ENCODE measurements at places on chromosomes 4 and X. TPM values are rescaled to one million over a fixed set of nuclear protein-coding genes. Genes with fewer than 3 reads are reported as not detected.

- DNase-seq = no peak
Observed at GRCh38 chr4:96407225-96407624, 567.3 kb downstream of the PDHA2 start.

CPE gene
- 383 TPM for total RNA-seq

DNA sequence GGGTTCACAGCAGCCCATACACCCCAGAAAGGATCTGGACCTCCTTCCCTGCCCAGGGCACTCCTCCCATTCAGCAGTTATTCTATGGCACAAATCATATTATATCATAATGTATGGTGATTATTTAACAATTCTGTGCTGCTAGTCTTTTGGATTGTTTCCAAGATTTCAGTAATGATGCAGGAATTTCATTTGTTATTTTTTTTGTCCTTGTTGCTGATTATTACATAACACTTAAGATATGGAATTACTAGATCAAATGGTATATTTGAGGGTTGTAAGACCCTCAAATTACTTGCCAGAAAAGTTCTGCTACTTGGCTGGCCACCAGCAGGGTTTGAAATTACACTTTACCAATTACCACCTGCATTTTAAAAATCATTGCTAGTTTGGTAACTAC, 36.4 kb downstream of the QDPR start:
- no peak for DNase-seq

- DNase-seq = no peak
Observed at GRCh38 chr4:168867128-168867527, 142.9 kb downstream of the CBR4 start.

DNA sequence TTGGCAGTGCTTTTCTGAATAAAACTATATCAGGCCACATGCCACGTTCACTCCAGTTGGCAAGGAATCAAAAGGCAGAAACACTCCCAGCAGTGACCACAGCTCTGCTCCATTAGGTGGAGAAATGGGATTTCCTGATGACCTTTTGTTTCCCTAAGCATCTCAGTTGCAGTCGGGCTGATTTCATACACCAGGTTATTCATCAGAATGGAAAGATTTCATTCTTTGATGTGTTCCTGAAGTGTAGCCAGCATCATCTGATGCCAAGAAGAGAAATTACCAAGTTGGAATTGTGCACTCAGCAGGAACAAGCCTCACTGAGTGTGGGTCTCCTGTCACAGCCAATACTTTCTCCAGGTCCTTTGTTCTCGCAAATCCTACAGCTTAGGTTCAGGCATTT, 193.7 kb downstream of the SPATA18 start:
- DNase-seq = no peak

DNA sequence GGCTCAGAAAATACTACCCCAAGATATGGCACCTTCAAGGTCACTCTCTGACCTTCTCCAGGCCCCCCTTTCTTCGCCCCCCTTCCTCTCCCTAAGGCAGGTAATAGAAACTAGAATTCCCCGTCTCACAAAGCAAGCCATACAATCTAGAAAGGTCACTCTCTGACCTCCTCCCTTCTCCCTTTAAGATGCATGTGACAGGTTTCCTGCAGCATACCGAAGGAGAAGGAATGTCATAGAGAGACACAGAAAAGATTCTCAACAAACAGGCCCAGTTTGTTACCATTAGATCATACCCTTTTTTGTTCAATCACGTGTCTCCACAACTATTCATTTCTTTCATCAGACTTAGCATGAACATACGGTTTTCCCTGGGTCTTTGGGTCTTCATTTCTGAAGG, 51.2 kb upstream of the RBMXL3 start:
- DNase-seq = no peak

DNA sequence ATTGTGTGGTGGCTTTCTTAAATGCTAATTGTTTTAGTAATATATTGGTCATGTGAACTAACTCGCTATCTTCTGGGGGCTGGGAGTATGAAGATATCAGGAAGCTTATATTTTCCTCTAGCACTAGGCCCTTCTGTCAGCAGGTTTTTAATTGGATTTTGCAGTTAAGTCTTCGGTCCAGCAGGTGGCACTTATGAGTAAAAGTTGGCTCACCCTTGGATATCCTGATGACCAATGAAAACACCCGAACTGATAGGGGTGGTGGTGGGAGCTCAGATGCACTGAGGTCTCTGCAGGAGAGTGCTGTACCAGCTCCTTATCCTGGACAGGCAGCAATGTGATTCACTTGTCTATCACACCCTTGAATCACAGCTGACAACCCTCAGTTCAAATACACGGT, 1365.8 kb upstream of the DIAPH2 start:
- no peak for DNase-seq

NUP54 gene
- total RNA-seq = 32.9 TPM

DNA sequence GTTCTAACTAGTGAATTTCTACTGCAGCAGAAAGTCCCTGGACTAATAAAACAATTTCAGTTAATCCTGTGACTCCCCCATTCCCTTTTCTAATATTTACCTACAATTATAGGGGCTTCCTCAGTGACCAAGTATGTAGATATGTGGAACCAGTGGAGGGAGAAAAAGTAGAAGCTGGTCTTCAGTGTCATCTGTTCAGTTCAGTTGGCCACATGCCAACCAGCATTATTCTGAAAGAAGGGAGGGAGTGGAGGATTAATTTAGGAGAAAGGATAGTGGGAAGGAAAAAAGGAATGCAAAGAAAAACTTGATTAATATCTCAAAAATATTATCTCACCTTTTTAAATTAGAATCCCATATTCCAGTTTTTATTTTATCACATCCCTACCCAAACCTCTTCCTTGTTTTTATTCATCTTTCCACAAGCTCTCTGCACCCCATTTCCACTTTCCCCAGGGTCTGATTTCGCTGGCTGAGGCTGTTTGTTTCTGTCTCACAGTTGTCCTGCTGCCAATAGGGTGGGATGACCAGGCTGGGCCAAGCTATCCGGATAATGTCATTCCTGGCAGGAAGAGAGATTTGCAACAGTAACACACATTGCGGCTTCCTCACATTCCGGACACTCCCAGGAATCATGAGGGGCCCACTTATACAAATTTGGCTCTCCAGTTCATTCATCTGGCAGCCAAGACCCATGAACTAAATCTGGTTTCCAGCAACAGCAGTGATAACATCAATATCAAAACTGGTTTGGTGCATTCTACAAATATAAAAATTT, 24.6 kb upstream of the ANTXR2 start:
- DNase-seq = no peak

DNA sequence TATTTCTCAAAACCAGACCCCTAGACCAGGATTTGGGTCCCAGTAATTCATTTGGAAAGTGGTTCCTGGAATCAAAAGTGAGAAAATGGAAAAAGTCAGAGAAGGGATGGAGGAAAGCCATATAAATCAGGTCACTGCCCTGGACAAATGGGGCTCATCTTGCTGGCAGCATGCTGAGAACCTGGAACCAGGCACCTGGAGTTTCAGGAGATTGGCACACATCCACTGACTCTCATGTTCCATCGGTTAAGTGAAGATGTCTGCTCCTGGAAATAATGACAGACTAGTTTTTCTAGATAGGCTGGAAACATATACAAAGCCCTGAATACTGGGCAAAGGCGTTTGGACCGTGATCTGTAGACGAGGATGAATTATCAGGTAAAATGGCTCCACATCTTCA, 163.6 kb upstream of the HS3ST1 start:
- DNase-seq = no peak

AFF2 gene
- 10.5 TPM for total RNA-seq

DNA sequence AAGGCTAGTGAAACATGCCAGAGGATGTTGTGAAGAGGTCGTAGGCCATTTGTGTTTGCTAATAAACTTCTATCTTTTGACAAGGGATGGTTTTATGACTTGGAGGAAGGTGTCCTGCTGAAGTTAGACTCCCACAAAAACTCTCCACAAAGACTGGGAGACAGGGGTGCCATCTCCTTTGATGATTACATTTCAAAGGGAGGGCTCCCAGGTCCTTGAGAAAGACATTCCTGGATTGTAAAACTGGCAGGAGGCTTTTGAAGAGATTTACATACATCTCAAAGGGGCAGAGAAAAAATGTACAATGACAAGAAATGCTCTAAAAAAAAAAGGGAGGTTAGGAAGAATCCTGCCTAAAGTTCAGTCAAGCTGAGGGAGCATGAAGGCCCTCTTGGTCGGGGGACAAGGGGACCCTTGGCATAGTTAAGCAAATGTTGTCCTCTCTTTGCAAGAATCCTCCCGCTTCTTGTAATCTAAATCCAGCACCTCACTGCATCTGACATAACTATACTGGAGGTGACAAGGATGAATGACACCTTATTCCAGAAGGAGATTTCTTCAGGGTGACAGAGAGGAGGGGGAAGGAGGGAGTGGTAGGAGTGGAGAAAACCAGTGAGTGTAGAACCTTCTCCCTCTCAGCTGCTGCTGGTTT, 41.1 kb upstream of the MGST2 start:
- DNase-seq = no peak

DNA sequence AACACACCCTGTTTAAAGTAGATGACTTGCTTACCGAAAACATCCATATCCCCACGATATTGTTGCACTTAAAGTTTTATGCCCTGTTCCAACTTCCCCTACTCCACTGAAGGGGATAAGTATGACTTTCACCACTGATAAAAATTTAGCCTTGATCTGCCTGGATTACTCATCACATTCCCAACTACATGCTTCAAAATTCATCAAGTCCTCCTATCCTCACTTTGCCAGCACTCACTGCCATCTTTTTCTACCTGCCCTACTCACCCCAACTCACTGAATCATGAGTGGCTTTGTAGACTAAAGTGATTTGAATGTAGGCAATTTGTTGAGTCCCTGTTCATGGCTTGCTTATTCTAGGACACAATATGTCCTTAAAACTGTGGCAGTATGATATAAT, 12.2 kb upstream of the GPRIN3 start:
- DNase-seq = no peak

DNA sequence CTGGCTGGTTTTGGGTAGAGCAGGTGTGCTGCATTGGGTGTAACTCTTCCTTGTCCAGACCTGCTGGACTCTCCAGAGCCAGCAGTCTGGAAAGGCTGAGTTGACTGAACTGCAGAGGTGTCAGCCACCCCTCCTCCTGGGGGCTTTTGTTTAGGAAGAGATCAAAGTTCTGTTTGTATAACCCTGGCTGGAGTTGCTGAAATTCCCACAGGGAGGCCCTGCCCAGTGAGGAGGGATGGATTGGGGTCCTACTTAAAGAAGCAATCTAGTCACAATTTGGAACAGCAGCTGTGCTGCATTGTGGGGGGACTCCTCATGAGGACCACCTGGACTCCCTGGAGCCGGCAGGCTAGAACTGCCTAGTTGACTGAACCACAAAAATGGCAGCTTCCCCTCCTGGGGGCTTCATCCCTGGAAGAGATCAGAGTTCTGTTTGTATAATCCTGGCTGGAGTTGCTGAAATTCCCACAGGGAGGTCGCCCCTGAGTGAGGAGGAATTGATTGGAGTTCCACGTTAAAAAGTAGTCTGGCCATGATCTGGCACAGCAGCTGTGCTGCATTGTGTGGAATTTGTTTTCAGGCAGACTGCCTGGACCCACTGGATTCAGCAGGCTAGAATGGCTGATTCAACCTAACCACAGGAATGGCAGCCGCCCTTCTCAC, 264.9 kb upstream of the ZC4H2 start:
- no peak for DNase-seq

BTC gene
- total RNA-seq = 3.8 TPM

DNA sequence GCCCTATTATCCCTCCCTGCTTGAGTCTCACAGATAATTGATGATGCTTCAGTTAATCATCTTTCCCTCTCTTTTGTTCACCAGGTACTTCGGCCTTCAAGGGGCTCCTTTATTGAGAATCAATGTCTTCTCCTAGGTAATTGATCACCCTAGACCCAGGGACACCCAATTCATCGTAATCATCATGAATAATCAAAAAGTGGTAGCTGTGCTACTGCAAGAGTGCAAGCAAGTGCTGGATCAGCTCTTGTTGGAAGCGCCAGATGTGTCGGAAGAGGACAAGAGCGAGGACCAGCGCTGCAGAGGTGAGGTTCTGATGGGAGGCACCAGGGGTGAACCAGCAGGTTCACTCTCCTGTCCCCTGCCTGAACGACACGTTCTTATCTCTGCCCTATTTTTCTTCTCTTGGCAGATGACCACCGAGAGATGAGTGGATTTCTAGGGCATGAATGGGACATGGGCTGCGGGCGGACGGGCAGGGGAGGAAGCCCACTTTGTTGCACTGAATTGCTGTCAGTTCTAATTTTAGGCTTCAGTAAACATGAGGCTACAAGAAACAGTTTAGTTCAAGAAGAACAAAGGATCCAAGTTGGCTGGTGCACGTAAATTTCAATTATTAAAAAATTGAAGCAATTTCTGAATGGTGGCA, 80.5 kb downstream of the ALPK1 start:
- no peak for DNase-seq

DNA sequence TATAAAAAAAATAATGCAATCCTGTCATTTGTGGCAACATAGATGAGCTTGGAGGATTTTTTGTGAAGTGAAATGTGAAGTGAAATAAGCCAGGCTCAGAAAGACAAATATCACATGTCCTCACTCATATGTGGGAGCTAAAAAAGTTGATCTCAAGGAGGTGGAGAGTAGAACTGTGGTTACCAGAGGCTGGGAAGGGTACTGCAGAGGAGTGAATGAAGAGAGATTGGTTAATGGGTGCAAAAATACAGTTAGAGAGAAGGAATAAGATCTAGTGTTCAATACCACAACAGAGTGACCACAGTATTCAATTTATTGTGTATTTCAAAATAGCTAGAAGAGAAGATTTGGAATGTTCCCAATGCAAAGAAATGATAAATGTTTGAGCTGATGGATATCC, 13.4 kb upstream of the ZCCHC18 start:
- no peak for DNase-seq

DNA sequence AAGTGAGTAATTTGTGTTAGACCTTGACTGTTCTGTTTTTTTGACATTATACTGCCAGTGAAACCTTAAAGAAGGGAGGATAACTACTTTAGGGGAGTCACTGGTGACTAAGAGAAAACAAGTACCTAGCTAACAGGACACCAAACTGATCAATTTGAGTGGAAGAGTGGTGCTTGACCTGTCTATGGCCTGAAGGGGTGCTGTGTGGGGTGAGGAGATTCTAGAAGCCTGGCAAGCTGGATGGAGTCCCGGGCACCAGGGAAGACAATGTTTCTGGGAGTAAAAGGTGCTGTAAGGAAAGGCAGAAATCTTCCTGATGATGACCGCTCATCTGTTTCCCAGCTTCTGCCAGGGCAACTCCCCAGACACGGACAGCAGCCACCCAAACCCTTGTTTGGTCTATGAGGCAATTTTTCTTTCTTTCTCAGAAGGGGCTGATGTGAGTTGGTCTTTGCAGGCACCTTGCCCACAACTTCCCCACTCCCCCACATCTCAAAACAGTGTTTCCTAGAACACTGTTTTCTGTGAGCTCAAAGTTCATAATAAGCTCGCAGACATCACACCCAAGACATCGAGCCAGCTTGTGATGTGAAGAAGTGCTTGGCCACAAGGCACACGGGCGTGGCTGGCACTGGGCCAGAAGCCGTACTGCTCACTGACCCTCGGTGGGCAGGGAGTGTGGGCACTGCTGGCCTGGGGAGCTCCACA, 4.6 kb downstream of the TXK start:
- peak; percentile 81 for DNase-seq

PNMA6F gene
- not detected for total RNA-seq

DNA sequence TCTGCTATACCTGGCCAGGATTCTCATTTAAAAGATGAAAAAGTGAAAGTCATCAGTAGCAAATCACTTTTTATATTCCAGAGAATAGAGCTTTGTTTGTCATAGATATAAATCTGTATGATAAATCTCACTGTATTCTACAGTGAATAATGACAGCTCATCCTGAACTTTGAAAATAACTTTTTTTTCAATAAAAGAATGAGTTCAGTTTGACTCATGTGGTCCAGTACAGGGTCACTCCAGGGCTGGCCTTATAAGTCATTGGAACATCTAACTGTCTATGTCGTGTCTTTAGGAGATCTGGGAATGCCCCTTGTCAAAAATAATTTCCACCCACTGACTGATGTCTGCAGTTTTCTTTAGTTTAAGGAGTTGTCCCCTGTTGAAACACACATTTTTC, 18.5 kb upstream of the CXCL8 start:
- DNase-seq = no peak

Data from posterior vena cava (tissue), 2 donors.